ENCODE measurements at places on chromosomes 4 and X. TPM values are rescaled to one million over a fixed set of nuclear protein-coding genes. Genes with fewer than 3 reads are reported as not detected.

DNA sequence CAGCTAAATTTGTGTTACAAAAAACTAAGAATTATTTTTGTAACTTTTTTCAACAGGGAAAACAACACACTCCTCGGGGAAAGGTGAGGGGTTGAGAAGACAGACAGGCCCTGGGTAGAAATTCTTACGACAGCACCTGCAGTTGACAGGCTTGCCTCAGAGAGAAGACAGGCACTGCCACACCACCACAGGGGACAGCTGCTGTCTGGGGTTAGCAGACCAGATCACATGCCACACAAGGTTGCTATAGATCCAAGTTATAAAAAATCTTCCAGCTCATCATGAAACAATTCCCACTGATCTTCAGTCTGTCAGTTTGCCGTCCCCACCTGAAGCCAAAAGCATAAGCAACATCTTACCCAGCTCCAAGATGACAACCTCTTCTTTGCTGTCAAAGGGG, 143.2 kb upstream of the ZCCHC13 start:
- no peak for DNase-seq

- no peak for DNase-seq
Measured at GRCh38 chrX:40291553-40291952, 193.8 kb upstream of the BCOR start.

GRCh38 chr4:139210486-139210885, 33.5 kb upstream of the ELF2 start:
- DNase-seq: no peak

- DNase-seq: no peak
Measured at GRCh38 chr4:10034136-10034535, 12.8 kb upstream of the SLC2A9 start.

GRCh38 chr4:35124106-35124505, 1120.2 kb downstream of the ARAP2 start:
- DNase-seq: no peak

DNA sequence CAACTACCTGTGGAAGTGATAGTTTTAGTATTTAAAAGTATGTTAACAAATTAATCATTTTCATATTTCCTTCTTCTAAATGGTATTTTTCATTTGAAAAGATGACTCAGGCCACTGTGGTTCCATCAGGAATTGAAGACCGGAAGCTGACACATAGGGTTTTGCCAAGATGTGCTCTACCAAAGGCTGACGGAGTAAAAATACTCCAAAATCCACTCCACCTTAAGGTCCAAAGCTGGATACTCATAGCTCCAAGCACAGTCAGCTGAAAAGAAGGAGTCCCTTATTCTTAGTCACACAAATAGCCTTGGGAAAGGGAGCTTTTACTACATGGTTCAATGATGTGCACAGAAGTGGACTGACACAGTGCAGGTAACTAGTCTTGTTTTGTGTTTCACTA, 472.0 kb downstream of the ARAP2 start:
- no peak for DNase-seq

DNA sequence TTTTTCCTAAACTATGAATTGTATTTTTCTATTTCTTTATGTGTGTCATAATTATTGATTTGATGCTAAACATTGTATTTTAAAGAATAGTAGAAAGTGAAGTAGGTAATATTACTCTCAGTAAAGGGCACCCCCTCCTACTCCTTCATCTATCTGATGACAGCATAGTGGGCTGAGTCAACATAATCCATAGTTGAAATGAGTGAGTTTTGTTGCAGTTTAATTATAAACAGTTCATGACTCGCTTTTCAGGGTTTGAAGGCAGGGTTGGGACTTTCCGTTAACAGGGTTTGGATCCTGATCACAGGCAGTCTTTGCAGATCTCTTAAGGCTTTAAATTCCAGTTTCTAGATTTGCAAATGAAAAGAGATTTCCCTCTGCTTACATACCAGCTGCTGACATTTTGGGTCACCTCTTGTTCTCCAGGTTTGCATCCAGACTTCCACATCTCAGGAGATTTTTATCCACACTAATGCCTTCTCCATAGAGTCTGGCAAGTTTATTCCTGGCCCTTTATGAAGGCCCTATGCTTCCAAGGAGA, 54.0 kb upstream of the TACR3 start:
- DNase-seq: no peak

DNA sequence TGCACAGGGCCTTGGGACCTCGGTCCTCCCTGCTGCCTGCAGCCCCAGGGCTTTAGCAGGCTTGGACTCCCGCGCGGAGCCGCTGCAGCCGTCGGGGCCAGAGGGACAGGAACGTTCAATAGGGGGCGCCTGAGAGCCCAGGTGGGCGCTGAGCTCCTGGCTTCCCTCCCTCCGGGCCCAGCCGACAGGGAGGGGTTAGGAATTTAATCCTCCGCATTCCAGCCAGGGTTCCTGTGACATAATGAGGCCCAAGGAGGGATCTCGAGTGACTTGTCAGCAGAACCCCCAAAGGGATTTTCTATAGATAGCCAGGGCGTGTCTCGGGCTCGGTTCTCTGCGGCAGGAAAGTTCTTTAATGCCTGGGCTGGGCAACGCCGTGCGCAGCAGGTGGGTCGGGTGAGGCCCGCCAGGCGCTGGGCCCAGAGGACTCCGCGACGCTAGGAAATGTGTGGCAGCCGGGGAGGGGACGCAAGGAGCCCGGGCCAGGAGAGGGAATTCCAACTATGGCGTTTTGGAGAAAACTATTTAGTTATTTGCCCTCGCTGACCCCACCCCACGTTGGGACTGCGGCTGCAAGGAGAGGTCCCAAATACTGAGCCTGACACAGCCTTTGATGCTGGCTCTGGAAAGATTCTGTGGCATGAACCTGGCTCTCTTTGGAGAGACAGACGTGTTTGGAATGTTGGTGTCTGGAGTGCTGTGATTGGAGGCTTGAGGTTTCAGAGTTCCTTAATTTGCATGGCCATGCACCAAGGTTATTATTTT, 285.2 kb upstream of the GATB start:
- no peak for DNase-seq

GRCh38 chr4:170979736-170980135, 833.5 kb upstream of the GALNTL6 start:
- DNase-seq: peak; percentile 22

DNA sequence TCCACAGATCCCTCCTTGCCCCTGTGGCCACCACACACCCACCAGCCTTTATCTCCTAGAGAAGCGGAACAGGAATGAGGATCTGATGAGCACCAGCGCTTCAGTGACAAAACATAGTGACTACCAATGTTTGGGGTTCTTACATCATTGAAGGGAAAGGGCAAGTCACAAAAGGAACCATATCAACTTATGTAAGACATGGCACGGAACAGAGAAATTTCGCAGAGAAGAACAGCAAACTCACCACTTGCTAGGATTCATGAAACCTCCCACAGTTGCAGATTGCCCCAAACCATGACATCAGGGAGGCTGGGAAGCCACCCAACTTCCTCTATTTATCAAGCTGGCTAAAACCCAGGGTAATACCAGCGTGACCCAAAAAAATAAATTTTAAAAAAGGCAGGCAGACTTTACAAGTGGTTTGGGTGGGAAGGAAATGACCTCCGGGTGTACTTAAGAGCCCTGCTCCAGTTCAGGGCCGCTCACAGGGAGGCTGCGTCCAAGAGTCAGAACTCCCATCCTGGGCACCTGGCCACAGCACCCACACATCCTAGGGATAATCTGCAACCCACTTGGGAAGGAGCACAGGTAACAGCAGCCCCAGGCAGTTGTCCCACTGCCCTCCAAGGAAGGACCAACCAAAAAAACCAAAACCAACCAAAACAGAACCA, 36.0 kb downstream of the ADGRG2 start:
- DNase-seq: no peak

DNA sequence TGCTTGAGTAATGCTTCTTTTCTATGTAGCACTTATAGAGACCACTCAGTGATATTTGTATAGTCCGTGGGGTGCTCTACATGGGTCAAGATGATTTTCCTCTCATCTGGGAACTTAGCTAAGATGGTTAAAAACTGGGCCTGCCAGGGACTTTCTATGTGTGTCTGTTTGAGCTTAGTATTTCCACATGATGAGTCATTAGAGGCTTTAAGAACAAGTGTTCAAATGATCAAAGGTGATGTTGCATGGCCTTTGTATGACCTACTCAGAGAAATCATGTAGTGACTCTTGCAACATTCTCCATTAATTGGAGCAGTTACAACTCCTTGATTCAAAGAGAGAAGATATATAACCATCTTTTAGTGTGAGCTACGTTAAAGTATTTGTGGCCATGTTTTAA, 1480.5 kb upstream of the IGFBP7 start:
- no peak for DNase-seq

GRCh38 chr4:41060352-41061334, 153.7 kb downstream of the APBB2 start:
- no peak for DNase-seq

- DNase-seq: no peak
Measured at GRCh38 chr4:139596034-139596683, 40.1 kb upstream of the SETD7 start.

Gene TLL1
- polyA plus RNA-seq: 1.7 TPM

Gene FABP2
- polyA plus RNA-seq: not detected

Gene PRSS12
- polyA plus RNA-seq: 3.9 TPM

Gene CT45A10
- polyA plus RNA-seq: not detected

Gene STK26
- 50.1 TPM for polyA plus RNA-seq

Gene VEGFC
- 8.4 TPM for polyA plus RNA-seq

Gene PPP2R2C
- 0.45 TPM for polyA plus RNA-seq
